ENCODE measurements at places on chromosomes 3 and 15.

GRCh38 chr15:28019594-28020309 is 79.4 kb downstream of the OCA2 start:
- no peak for ATAC-seq

GRCh38 chr3:127758013-127758412 is 64.3 kb downstream of the MGLL start:
- ATAC-seq: no peak

- ATAC-seq: no peak
These were observed 559.6 kb upstream of the MDFIC2 start for GRCh38 chr3:70871909-70872656.

- no peak for ATAC-seq
These were observed 4.7 kb upstream of the MYEF2 start for GRCh38 chr15:48182749-48183148.

DNA sequence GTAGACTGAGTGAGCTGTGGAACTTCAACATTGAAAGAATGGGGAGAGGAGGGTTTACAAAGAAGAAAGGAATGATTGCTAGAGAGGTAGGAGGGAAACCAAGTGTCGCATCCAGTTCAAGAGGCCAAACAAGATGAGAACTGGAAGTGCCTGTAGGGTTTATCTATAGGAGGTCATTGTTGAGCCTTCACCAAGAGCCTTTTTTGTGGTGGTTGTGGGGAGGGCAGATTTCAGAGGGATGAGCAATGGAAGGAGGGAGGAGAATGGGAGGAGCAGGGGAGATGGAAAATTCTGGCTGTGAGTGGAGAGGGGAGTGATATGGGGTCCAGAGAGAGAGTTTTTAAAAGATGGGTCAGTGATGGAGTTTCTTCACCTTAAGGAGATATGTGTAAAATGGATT is 8.5 kb downstream of the PDIA5 start:
- no peak for ATAC-seq

- no peak for ATAC-seq
These were observed 47.6 kb downstream of the CTDSPL start for GRCh38 chr3:37909067-37909911.

DNA sequence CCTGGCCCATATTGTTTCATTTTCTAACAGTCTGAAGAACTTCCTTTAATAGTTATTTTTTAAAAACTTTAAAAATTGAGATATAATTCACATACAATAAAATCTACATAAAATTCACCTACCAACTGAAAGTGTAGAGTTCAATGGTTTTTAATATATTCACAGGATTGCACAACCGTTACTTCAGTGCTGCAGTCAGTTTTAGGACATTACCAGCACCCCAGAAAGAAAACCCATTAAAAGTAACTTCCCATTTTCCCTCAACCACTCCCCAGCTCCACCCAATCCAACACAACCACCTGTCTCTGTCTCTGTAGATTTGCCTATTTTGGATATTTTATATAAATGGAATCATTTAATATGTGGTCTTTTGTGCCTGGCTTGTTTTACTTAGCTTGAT is 29.6 kb downstream of the MGA start:
- ATAC-seq: no peak

DNA sequence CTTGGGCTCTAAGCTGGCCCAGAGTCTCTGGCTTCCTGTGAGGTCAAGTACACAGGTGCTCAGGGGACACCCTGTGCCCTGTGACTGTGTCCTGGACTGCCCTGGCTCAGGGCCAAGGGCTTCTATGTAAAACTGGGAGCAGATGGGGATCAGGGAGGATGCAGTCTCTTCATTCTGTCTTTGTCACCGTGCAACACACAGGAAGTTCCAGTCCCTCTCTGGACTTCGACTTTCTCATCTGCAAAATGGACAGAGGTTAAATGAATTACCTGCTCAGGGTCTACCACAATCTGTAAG is 61.9 kb upstream of the TLE3 start:
- no peak for ATAC-seq

GRCh38 chr15:48674876-48675275 is 29.4 kb upstream of the FBN1 start:
- no peak for ATAC-seq

- no peak for ATAC-seq
These were observed 96.1 kb downstream of the IGF2BP2 start for GRCh38 chr3:185728630-185729336.

- no peak for ATAC-seq
These were observed 76.0 kb downstream of the ZBBX start for GRCh38 chr3:167304077-167304476.

DNA sequence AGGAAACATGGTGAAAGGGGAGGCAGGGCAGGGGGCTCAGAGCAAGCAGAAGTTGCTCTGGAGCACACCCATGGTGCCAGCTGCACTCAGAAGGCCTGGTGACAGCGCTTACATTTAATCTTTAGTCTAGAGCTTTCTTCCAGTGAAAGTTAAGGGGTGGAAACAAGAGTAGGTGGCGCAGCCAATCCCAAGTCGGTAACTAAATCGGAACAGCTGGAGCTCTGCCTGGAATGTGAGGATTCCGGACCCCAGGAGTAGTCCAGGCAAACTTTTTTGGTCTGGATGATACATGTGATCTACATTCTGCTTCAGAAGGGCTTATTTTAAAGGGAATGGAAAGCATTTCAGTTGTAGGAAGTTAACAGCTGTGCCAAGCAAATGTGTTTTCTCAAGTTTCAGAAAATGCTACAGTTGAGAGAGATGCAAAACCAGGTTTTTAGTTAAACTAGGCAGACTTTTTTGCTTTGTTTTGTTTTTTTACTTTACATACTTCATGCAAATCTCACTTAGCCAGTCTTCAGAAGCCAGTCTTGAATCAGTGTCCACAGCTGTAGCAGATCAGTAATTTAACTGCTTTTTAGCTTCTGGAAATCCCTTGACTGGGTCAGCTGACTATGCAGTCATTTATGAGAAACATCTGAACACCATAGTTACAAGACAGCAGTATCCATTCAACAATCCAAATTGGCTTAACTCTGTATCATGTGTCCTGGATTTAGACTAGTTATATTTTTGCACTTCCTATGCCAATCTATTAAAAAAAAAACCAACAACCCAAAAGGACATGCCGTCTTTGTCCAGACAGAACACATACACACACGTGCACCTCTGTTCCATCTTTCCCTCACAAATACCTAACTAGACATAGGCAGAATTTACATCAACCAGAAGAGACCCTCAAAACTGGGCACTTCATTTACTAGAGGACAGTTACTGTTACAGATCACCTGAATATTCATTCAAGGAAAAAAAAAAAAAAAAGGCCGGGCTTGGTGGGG is 33.2 kb downstream of the ZNF106 start:
- ATAC-seq: no peak

GRCh38 chr3:48268381-48268935 is 27.6 kb downstream of the ZNF589 start:
- ATAC-seq: peak; percentile 86

- no peak for ATAC-seq
These were observed 1.2 kb downstream of the CGNL1 start for GRCh38 chr15:57377478-57377847.

- no peak for ATAC-seq
These were observed 1.8 kb downstream of the TWF2 start for GRCh38 chr3:52237006-52237656.

- no peak for ATAC-seq
These were observed 21.8 kb upstream of the KCNAB1 start for GRCh38 chr3:156098437-156099035.

DNA sequence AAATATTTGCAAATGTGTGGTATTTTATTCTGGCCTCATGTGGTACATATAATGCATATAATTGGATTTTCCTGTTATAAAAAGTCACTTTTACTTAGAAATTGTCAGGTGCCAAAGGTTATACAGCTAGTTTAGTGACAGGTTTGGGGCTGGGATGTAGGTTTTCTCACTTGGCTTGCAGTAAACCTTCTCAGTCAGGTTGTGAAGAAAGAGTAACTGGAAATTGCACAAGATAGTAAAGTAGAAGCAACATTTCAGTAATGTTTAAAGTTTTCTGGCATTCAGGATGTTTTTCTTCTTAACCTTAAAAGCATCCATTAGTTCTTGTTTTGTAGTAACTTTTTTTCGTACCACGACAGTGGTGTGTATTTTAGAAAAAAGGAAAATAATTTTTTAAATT is 53.9 kb downstream of the MEF2A start:
- ATAC-seq: no peak

DNA sequence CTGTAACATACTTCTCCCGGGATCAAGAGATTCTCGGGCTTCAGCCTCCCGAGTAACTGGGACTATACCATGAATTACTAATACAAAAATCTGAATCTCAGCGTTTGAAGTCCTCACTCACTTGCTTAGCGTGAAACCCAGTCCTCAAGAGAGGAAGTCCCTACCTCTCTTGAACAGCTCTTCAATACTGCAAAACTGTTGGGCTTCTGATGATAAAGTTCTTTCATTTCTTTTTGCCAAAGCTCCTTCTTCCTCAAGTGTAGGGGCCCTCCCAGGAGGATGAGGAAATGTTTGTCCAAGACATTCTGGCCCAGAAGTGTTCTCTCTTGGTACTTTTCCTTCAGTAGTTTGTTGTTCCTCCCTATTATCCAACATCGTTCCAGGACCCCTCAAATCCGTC is 48.5 kb downstream of the FMN1 start:
- ATAC-seq: no peak

DNA sequence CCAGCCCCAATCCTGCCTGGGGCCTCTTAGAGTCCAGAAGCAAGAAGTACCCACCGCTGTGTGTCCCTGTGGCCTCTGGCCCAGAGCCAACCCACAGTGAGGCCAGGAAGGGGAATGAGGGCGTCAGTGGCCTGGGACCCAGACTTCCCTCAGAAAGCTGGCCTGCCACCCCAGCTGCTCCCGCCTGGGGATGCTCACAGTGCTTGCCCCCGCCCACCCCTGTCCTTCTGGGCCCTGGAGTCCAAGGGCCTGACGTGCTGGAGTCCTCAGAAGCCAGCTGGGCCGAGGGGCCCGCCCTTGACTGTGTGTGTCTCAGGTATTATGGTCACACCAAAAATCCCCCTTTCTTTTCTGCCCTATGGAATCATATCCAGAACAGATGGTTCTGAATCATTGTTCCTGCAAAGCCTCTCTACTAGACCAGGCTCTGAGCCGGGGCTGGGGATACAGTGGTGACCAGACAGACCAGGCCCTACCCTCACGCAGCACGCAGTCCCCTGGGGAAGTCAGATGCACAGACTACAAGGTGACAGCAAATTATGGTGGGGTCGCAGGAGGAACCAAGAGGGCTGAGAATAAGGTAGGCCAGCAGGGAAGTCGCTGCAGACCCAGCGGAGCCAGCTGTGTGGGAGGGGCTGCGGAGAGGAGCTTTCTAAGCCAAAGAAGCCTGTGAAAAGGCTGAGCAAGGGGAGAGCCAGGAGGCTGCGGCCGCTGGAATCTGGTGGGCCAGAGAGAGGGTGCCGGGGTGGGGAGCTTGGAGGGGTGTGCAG is 99.1 kb downstream of the VGLL4 start:
- ATAC-seq: no peak

DNA sequence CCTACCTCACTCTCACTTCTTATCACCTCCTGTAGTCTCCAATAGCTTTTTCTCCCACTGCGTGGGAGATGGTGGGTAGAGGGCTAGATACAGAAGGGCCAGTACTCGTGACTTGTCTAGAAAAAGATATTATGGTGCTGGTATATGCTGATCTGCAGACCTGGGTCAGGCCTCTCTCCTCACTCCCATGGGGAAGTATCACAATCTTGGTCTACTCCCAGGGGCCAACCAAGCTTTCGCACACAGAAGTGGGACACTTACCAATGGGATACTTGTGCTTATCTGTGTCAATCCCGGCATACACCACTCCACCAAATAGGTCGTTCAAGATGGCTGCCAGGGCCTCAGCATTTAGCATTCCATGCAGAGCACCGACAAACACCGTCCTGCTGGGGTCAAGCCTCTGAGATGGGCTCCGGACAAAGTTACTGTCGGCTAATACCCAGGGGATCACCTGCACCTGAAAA is 9.0 kb upstream of the RPS17 start:
- ATAC-seq: peak; percentile 16

GRCh38 chr15:59611276-59612260 is at the start of gene GCNT3:
Gene GCNT3, plus strand, starts transcription at chr15:59611783. Its CDS starts 6,456 bp downstream, at chr15:59618239.
- ATAC-seq: no peak

DNA sequence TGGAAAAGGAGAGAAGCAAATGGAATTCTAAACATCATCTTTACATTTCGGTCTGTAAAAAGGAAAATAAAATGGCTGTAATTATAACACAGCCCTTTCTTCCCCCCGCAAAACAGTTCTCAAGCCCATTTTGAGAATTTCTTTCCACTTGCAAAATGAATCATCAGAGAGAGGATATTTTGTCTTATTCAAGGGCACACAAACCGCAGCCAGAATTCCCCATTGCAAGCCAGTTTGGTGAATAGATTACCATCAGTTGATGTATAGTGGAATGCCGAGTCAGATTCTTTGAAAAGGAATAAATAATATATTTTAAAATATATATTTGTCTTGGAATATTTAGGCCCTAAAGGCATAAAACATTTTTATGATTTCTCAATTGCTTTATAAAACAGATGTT is 420.4 kb upstream of the SEMA6D start:
- no peak for ATAC-seq

Data from activated T-helper 17 cell treated with anti-CD3 and anti-CD28 coated beads, Interleukin-2, amount 50 U/mL, for 72 hours (primary cell).